Caco-2 (cell line): ENCODE measurements at places on chromosomes 2 and 18. TPM values are rescaled to one million over a fixed set of nuclear protein-coding genes. Genes with fewer than 3 reads are reported as not detected.

- DNase-seq: no peak
These were observed 37.0 kb downstream of the MAL start for GRCh38 chr2:95062242-95063085.

- no peak for DNase-seq
These were observed 259.2 kb downstream of the NDUFA10 start for GRCh38 chr2:239765911-239766310.

DNA sequence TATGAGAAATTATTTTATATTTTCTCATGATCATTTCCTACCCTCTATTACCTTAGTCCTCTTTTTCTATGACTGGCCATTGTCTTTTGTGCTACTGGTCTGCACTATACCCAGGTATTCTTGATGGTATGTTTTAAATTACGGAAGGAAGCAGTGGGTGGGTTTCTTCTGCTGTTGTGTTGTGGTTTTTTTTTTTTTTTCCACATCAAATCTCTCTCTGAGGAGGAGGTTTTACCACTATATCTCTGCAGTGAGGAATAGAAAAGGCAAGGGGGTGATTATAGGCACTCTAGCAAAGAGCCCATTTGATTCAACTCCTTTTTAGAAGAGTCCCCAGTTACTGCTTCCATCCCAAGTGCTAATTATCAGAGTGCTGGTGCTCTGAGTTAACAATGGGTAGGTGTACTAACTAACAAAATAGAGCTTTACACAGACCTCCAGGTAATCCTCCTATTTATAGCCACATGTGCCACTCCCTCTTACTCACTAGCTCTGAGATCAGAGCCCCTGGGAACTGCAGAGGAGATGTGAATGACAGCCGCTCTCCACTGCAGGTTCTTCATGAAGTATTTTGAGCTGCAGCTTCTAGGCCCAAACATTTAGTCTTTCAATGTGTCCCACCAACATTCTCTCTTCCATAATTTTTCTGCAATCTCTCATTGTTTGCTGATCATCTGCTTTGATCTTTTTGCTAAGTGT, 301.6 kb upstream of the GULP1 start:
- no peak for DNase-seq

The FOXI3 gene
- total RNA-seq: 0.14 TPM in 1 of 2 replicates, not detected in the other

DNA sequence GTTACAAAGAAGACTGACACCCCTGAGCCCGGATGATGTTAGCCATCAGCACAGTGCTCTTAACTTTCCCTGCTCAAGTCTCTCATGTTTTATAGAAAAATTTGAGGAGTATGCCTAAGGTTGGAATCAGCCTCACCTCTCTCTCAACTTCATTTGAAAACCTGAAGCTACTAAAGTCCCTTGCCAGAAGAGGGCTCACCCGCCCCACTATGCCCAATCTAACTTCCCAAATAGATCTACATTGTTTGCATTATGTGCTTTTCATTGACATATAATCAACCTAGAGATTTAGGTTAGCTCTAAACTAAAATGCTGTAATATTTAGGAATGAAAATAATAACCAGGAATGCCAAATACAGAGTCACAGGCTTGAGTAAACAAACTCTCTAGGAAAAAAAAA, 305.4 kb downstream of the NCKAP5 start:
- no peak for DNase-seq

The SLC23A3 gene
- 6.5 and 7.1 TPM in 2 replicates for total RNA-seq

- DNase-seq: no peak
These were observed 8.9 kb downstream of the ASIC4 start for GRCh38 chr2:219523031-219523671.

The SLC19A3 gene
- 88.2 and 98.5 TPM in 2 replicates for total RNA-seq

- no peak for DNase-seq
These were observed 80.4 kb downstream of the SGPP2 start for GRCh38 chr2:222504719-222505118.

The ARHGEF33 gene
- 0.26 TPM in 1 of 2 replicates, not detected in the other for total RNA-seq

- DNase-seq: no peak
These were observed 90.0 kb upstream of the NCKAP5 start for GRCh38 chr2:133658020-133658903.

The RTP5 gene
- total RNA-seq: not detected in 2 replicates

DNA sequence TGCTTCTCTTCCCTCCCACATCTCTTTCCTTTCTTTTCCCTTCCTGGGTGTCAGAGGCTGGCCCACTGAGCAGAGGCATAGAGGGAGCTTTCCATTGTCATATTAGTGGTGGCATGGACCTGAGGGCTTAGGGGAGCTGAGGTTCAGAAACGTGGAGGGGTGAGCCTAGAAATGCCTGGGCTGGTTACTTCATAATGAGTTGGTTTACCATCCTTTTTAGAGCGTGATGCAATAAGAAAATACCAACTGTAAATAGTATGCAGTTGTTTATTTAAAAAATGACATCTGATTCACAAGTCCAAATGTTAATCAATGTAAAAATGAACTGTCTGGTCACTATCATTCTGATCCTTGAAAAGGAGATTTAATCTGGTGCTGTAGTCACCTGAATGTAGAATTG, 46.3 kb downstream of the MYO1B start:
- DNase-seq: no peak

- no peak for DNase-seq
These were observed 47.7 kb downstream of the BCL2 start for GRCh38 chr18:63271881-63272299.

The VAMP8 gene
- 82.9 and 85.5 TPM in 2 replicates for total RNA-seq

GRCh38 chr2:41709702-41710599, 337.9 kb upstream of the PKDCC start:
- no peak for DNase-seq

GRCh38 chr2:215137741-215138340, 585 bp downstream of the ABCA12 start:
- DNase-seq: no peak

- no peak for DNase-seq
These were observed 43.5 kb downstream of the MFSD6 start for GRCh38 chr2:190451561-190452176.

- DNase-seq: no peak
These were observed 218.1 kb downstream of the CAMKMT start for GRCh38 chr2:44579837-44580230.

- DNase-seq: no peak
These were observed 150.2 kb upstream of the NFATC1 start for GRCh38 chr18:79245517-79246001.

GRCh38 chr2:9008951-9009664, 5.6 kb upstream of the MBOAT2 start:
- DNase-seq: no peak
